ENCODE measurements at places on chromosomes 3 and 15.

DNA sequence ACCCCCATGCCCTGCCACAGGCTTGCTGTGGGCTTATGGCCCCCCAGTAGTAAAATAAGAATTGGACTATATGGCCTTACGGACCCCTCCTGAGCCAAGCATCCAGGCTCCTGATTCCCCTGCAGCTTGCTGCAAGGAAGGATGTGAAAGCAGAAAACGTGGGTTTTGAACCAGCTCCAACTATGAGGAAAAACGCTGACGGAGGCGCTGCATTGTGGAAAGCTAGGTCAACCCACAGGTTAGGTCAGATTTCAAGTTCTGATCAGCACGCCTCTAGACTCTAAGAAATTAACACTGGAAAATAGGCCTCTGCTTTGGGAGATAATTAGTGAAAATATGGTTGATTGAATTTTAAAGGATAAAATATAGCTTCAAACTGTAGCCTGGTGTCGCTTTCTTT, 195.4 kb upstream of the HES1 start:
- DNase-seq: no peak

DNA sequence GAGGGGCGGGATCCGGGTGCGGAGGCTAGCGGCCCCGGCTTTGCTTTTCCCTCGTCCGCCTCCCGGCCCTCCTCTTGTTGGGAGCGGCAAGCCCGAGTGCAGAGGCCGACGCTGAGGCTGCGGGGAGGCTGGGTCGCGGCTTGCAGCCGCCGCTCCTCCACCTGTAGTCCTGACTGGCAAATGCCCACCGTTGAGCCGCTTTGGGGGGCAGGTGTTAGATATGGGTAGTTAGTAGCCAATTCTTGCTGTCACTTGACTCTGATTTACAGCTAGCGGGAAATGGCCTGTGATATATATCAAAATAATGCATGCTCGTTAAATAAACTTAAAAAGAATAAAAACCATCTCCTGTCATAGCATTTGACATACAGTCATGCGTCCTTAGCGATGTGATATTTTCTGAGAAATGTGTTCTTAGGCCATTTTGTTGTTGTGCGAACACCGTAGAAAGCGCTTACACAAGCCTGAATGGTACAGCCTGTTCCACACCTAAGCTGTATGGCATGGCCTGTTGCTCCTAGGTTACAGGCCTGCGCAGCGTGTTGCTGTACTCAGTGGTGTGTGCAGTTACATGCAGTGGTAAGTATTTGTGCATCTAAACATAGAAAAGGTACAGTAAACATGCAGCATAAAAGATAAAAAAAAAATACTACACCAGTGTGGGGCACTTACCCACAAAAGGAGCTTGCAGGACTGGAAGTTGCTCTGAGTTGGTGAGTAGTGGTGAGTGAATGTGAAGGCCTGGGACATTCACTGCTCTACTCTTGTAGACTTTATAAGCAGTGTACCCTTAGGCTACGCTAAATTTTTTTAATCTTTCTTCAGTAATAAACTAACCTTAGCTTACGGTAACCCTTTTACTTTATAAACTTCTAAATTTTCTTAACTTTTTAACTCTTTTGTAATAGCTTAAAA, 873 bp downstream of the CAPN7 start:
- DNase-seq: peak; percentile 15

GRCh38 chr3:189530822-189531221, 100.4 kb upstream of the TP63 start:
- no peak for DNase-seq

DNA sequence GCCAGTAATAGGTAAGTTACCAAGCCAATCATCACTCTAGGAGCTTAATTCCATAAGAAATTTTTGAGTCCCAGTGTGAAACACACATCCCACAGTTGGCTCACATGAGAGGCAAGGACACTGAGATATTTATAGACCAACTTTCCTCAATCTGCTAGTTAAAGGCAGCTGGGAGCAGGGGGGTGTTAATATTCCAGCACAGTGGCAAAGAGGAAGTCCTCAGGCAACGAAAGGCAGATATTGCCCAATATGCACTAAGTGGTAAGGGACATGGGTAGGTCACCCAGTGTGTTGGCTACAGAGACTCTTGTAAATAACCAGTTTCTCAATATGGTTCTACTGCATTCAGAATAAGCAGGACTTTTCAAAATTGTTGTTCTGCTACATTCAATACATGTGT, 61.0 kb downstream of the TOP2B start:
- DNase-seq: peak; percentile 41

DNA sequence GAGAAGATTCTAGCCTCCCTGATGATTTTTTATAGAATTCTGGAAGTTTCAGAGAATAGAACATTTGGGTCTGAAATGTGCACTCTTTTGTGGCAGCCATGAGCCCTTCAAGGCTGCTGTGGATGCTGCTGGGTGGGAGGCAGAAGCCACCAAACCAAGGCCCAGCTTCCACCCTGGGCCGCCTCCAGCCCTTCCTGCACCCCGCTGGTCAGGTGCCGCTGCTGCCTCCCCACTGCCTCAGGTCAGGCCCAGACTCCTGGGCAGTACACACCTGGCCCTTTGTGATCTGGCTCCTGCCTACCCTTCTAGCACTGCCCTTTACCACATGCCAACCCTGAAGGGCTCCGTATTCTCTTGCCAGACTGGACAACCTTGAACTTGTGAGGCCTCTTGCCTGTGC, 28.3 kb downstream of the PPCDC start:
- DNase-seq: no peak

DNA sequence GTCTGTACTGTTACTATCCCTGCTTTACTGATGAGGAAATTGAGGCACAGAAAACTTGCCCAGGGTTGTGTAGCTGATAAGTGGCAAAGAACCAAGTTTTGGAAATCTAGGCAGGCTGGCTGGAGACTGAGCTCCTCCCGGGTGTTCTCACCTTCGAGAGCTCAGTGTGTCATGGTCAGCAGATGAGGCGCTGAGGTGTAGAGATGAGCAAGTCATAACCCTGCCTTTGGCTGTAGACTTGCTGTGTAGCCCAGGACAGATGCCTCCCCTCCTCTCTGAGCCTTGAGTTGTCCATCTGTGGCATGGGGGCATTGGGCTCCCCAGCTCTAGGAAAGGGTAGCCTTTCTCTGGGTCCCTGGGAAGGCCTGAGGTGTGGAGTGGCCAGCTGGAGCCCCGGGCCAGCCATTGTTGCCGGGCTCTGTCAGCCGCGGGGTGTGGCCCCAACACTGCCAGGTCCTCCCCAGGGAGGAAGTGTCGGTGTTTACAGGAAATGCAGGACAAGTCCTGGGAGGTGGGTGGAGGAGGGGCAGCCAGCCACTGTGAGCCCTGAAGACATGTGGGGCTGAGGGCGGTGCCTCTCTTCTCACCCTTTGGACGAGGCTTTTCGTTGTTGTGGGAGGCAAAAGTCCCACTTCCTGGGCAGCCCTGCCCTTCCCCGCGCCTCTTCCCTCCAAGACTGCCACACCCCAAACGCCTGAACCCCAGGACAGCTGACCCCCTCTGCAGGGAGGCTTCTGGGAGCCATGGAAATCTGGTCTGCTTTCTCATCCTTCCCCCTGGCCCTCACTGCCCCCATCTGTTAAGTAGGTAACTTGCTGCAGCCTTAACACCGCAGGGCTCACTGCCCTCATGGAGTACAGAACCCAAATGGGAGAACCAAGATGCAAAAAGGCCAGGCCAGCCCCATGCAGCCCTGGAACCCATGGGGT, 29.1 kb downstream of the FGD5 start:
- DNase-seq: no peak

- DNase-seq: no peak
Observed at GRCh38 chr3:97979610-97980009, 7.4 kb upstream of the RIOX2 start.
